ENCODE measurements at places on chromosomes 4 and X.

- no peak for DNase-seq
Observed at GRCh38 chrX:7145454-7145853, 2.1 kb upstream of the STS start.

DNA sequence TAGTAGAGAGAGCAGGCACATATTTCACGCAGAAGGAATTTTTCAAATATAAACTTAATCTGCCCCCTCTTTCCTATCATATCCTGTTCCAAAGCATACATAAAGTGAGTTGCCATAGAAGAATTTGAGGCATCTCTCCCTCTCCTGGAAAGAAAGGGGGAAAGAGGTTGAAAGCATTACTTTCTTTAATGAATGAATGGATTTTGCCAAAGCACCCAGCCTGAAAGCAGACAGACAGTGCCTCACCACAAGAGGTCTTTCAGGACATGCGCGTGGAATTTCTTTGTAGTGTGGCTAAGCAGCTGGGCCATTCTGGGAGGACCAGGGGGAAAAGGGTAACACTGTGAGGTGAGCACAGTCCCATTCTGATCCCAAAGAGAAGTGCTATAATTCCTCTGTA, 651.4 kb downstream of the IQCM start:
- DNase-seq = peak; percentile 63

GRCh38 chr4:141220271-141220670, 424 bp upstream of the ZNF330 start:
- no peak for DNase-seq

DNA sequence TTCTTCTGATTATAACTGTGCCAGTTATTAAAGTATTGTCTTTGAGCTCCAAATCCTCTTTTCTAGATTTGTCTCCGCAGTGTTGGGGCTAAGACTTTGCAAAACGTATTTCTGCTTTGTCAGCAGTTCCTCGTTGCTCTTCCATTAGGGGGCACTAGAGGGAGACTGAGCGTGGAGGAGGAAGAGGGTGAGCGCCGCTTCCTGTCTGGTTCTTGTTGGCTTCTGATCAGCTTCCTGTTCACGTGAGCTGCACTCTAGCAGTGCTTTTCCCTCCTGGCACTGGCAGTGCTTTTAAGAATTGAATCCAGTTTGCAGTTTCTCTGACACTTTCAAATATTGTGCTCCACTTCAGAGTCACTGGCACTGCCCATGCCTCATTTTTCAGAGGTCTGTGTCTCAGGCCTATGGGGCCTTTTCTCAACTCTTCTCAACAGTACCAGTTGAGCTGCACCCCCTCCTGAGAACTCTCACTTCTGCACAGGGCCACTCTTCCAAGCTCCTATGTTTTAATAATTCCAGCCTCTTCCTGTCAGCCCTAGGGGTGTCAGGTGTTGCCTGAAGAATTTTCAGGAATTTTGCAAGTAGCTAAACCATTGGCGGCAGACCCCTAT, 54.4 kb upstream of the LCORL start:
- no peak for DNase-seq

DNA sequence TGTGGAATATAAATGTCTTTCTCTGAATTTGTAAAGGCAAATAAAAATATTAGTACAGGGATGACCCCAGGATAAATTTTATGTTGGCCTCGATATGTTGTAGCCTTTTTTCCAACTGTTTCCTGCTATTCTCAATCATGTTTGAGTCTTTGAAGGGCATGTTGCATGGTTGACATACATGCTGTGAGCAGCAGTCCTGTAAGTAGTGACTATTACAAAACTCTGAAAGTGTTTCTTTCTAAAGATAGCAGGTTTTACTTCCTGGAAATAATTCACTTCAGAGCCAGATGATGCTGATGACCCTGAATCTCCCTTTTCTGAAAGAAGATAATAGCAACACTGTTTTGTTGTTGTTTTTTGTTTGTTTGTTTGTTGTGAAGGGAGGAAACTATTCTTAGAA, 393.0 kb upstream of the GNPDA2 start:
- DNase-seq = no peak
